ENCODE measurements at places on chromosomes 2 and 18.
A peak's percentile ranks its signal among the peaks of the same experiment; 100 is the strongest.

DNA sequence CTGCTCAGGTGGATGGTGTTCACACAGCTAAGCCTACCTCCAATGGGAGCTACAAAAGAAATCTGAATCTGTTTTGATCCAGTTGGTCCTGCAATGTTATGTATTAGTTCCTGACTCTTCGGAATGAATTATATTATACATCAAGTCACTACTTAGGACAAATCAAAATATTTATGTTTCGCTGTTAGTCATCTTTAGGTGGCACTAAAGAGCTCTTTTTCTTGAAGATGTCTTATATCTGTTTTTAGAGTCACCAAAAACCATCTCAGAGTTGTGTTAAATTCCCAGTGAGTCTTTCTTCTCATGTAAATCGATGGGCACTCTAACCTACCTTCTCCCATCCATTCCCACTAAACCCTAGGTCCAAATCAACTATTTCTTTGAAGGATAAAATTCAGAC is 2.2 kb downstream of the DNER start:
- peak; percentile 23 for DNase-seq

DNA sequence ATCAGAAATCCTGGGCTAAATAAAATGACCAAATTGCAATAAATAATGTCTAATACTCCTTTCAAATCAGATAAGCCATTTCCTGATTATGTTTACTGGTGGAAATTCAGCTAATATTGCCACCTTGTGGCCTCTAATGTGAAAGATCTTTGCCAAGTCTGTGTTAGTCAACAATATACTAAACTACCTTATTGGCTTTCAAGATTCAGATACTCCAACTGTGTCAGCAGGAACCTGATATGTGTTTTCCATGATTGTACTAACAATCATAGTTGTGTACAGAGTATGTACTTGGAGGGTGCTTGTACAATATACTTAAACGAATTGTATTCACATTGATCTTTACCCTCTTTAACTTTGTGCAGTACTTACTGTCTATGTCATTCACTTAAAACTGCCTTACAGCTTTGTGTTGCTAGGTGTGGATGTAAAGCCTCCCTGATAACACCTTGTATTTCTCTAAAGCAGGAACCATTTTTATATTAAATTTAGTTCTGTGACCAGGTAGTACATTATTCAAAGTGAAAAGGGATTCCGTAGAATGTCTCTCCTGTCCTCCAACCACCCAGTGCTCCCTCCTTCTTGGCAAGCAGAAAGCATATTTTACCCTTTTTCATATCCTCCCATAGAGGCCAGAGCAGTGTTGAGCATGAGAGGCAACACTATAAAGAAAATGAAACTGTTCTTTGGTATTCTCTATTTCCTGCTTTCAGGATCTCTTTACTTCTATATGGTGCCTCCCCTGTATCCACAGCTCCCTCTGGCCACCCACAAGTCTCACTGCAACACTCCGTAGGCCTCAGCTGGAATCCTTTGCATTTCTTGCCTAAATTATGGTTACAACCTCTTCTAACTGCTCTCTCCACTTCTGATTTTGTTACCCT is 75.2 kb upstream of the C2orf15 start:
- DNase-seq = peak; percentile 61

GRCh38 chr2:39568561-39569006 is 97.1 kb upstream of the TMEM178A start:
- peak; percentile 84 for DNase-seq

- no peak for DNase-seq
Observed at GRCh38 chr2:105880637-105881036, 135.9 kb downstream of the NCK2 start.

DNA sequence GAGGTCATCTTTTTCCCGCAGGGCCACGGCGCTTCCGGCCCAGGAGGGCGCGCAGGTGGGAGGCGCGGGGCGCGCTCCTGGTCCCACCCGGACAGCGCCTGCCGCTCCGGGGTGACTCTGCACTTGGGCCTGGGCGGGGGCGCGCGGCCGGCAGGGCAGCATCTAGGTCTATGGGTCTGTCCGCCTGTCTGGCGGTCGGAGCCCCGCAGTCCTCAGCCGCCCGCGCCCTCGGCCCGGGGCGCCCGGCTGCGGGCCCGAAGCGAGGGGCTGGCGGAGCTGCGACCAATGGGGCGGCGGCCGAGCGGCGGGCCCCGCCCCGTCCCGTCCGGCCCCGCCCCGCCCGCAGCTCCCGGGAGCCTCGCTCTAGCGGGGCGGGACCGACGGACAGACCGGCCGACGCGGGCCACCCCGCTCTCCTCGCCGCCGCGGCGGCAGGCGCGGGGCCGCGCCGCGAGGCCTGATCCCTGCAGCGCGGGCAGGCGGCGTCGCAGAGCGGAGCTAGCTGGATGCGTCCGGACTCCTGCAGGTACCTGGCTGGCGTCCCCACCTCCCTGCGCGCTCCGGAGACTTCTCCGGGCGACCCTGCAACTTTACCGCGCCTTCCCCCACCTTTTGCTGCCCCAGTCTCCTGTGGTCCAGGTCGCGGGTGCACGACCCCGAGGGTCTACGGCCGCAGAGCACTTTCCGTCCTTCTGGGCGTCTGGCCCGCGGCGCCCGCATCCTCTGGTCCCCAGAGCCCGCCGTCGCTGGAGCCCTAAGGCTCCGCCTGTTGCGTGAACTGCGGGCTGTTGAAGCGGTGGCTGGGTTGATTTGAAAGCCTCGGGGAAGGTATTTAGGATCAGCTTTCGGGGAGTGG is at the start of gene KCNS3:
Gene KCNS3, plus strand, starts transcription at position 387 of the 856 bp plus-strand sequence. CDS start 52,342 bp downstream, outside the sequence.
- peak; percentile 14 for DNase-seq

DNA sequence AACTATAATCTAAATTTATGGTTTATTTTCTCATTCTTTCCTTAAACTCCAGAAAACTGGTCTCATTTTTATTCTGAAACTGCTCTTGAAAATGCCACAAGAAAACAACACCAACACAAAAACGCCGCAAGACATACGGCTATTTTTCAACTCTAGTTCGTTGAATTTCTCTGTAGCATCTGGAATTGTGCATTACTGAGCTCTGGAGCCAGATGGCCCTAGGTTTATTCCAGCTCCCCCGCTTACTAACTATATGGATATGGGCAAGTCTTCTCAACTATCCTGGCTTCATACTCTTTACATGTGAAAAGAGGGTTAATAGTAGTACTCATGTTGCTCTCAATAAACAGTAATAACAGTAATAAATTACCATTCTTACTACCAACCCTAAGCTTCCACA is 19.9 kb downstream of the FAM98A start:
- no peak for DNase-seq

DNA sequence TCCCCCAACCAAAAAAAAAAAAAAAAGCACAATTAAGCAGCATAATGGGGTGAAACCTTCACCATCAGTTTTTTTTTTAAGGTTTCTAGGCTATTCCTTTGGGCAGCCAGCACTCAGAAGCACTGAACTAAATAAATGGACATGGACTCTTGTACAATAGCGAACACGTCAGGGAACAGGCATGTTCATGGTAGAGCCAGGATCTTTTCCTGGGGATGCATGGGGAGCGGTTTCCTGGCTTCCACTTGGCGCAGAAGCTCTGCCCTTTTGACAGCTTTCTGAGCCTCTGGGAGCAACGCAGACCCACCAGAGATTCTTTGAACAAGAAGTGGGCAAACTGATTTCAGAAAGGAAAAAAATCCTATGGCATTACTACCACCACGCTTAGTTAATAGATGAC is 35.0 kb downstream of the ALPK2 start:
- DNase-seq = peak; percentile 38

- no peak for DNase-seq
Observed at GRCh38 chr18:71304856-71305255, 1016.0 kb downstream of the SOCS6 start.

- DNase-seq = no peak
Observed at GRCh38 chr2:132633635-132634034, 36.4 kb downstream of the LYPD1 start.

DNA sequence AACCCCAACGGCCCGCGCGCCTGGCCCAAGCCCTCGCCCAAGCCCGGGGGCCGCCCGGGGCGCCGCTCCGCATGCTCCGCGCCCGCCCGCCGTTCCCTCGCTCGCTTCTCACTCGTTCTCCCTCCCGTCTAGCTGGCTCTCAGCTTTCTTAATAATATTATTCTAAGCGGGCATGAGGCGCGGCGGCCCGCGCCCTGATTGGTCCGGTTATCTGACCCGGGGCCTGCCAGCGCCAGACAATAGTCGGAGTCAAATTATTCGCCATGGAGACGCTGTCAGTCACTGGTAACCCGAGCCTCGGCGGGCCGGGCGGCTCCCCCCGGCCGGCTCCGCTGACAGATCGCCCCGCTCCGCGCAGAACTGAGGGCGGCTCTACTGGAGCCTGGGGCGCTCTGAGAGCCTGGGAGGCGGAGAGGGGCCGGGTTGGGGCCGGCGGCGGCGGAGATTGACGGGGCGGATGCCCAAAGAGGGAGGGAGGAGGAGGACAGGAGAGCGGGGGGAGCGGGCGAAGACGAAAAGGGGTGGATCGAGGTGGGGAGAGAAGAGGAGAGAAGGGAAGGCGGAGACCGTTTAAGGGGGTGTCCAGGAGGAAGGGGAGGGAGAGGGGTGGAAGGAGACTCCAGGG is at the start of gene SIX2:
Gene SIX2, minus strand, starts transcription at position 150 of the 625 bp plus-strand sequence. CDS start 342 bp downstream, outside the sequence.
- peak; percentile 72 for DNase-seq

- no peak for DNase-seq
Observed at GRCh38 chr2:12682017-12682416, 34.7 kb upstream of the TRIB2 start.

GRCh38 chr2:16487686-16488085 is 177.9 kb downstream of the CYRIA start:
- DNase-seq = peak; percentile 13

DNA sequence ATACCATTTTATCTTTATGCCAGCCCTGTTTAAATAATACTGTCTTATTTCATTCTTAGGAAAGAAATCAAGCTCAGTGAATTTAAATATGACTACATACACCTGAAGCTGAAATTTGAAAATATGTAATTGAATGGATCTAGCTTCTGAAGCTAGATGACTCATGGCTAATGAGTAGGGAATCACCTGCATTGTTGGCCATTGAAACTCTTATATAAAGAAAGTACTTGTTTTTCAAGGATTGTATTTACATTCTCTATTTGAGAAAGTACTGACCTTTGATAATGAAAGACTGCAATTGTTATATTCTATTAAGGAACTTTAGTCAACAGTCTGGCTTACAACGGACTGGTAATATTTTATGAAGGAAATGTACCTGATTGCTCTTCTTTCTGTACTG is 346.7 kb upstream of the LRATD1 start:
- DNase-seq = no peak

GRCh38 chr2:127669056-127669455 is 6.3 kb downstream of the LIMS2 start:
- DNase-seq = no peak

DNA sequence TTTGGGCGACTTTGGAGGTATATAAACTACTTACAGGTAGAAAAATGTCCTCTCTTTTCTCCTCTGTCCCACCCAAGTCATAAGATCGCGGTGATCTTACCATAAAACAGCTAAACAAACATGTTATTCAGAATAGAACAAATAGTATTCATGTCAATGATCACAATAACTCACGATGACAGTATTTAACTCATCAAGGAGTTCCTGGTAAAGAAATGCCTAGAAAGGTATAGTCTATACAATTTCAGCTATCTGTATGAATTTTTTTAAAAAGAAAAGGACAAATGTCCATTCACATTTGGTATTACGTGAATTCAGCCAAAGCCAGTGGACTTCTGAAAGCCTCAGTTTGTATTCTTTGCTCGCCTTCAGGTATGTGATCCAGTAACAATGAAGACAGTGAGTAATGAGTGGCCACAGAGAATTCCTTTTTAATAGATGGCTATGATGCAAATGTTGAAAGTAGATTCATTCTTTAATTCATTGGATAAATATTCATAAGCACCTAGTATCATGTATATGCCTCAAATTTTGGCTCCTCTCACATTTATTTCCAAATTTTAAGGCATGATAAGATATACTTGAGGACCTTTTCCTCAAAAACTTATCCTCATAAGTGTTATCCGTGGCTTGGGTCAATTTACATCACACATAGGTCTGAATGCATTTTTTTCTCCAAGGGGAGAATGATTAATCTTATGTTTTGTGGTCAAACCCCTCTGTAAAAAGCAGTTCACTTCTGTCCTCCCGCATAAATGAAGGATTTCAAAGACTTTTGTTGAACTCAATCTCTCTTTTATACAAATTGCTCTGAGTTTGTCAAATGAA is 20.3 kb downstream of the ABCB11 start:
- no peak for DNase-seq

DNA sequence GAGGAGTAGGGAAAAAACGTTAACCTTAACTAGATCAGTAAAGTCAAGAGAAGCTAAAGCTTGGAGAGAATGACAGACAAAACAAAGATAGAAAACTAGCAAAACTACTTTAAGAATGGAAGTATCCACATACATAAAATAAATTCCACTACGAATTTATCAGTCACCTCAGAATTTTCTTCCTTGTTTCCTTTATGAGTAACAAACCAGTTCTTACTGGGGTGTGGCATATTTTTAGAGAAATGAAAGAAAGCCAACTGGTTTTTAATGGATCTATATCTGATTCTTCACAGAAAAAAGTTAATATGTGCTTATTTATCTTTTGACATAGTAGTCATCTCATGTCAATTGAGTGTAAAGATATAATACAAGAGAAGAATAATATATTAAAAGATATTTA is 2033.7 kb upstream of the CELF4 start:
- DNase-seq = no peak

DNA sequence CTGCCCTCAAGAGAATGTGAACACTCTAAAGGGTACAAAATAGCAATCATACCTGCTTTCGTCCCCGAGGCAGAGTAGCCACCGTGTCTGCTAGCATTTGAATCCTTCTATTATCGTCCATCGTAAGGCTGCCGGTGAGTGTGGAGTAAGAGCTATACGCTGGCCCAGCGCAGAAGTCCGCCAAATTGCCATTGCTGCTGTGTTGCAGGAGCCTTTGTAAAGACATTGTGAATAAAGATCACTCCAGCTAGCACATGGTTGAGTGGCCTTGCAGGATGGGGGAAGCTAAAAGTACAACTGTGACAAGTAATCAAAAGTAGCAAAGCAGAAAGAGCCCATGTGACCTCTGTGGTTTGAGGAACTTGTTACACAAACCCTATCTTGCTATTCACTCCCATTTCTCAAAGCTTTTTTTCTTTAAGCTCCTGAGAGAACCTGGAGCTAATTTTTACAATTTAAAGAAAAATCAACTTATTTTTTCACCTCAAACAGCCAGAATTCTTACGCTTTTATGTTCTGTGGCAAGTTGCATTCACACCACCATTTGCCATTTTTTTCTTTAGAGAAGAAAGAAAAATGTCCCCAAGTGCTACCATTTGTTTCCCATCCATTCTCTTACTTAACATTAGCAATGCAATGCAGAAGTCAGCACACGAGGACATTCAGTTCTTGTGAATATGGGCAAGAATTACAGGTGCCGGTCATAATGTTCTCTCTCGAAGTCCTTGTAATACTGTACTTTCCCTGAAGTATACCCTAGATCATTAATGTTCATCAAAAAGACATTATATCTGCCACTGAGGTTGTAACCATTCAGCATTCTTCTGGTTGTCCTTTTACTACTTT is at the start of gene CYTIP:
Gene CYTIP, minus strand, starts transcription at position 295 of the 846 bp plus-strand sequence. Its CDS starts 69 bp downstream, at position 226.
- no peak for DNase-seq
